Thoracic aorta (tissue), 2 donors: ENCODE measurements at places on chromosomes 3 and 15. TPM values are rescaled to one million over a fixed set of nuclear protein-coding genes. Genes with fewer than 3 reads are reported as not detected.

Gene SYNM
- 60.9 TPM for total RNA-seq

DNA sequence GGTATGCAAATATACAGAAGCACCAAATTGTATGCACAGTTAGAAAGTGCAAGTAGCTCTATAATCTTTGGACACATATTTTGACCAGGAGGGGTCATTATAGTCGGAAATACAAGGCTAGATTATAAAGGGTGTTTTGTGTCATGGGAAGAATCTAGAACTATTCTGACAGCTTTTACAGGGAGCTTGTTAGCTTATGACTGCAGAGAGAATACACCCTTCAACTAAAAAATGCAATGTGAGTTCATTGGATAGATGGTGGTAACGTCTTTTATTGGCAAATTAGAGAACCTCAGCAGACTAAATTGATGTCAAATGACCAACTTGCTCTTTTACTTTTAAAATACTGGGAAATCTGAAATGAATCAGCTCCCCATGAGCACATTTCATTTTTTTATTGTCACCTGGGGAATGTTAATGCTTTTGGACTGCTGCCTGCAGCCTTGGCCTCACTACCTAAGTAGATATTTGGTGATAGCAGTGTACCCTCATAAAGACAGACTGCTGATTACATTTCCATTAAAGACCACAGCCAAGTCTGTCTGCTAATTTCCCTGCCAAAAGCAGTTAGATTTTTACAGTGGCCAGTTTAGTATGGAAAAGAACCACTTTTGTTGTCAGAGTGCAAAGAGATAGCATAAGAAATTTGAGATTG, 515.9 kb upstream of the DPPA4 start:
- no peak for DNase-seq
- no peak overlapping the region for H3K4me3 ChIP-seq
- no peaks in the 10 kb centered on the region for H3K4me1 ChIP-seq
- H3K27me3 ChIP-seq, result no peaks in the 10 kb centered on the region
- H3K27ac ChIP-seq, result no peak overlapping the region

DNA sequence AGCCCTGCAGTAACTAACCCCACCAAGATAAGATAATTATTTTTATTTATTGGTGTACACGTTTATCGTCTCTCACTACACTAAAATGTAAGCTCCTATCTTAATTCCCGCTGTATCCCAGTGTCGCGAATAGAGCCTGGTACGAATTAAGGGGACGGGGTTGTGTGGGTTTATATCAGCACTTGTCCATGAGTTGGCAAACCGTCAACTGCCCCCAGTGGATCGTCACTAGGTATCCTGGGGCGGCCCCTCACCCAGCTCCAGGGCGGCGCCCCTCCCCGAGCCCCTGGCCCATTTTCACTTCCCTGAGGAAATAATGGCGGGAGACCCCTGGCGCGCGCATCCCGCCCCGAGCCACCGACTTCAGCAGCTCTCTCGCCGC, 465 bp downstream of the RUVBL1 start:
- H3K36me3 ChIP-seq, result no peaks in the 10 kb centered on the region
- no peak for DNase-seq
- no peaks in the 10 kb centered on the region for H3K27me3 ChIP-seq
- H3K4me1 ChIP-seq, result peaks cover 11% of the 10 kb centered on the region
- peak overlapping the region; percentile 74 for H3K4me3 ChIP-seq

DNA sequence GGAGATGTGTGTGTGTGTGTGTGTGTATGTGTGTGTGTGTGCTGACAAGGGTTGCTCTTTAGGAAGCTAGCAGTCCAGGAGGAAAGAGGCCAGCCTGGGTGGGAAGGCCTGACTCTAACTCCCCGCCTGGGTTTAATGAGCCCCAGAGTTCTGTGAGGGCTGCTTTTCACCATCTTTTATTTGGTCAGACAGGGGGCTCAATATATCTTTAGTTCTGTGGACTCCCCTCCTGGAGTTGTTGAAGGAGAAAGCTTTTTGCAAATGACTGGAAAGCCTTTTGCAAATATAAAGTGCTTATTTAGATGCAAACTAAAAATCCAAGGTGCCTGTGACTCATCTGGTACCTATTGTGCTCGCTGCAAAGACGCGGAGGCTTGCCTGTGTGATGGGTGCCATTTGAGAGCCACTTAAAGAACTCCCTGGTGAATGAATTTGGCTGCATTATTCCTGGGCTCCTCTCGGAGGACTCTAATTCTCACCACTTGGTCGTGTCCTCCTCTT, 24.5 kb downstream of the DRD3 start:
- no peak for DNase-seq
- H3K36me3 ChIP-seq, result no peaks in the 10 kb centered on the region
- no peaks in the 10 kb centered on the region for H3K4me1 ChIP-seq
- H3K4me3 ChIP-seq, result no peak overlapping the region
- H3K27me3 ChIP-seq, result no peaks in the 10 kb centered on the region

DNA sequence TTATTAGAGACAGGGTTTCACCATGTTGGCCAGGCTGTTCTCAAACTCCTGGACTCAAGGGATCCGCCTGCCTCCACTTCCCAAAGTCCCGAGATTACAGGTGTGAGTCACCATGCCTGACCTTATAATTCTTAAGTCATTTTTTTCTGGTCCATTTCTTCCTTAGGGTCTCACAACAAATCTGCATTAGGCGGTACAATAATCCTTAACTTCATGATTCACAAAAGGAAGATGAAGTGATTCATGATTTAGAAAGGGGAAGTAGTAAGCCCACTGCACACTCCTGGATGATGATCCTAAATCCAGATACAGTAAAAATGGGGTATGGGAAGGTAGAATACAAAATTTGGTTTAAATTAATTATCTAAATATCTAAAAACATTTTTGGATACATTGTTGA, 45.0 kb upstream of the TKT start:
- H3K4me1 ChIP-seq, result peaks cover 12% of the 10 kb centered on the region
- peaks cover 15% of the 10 kb centered on the region for H3K36me3 ChIP-seq
- no peaks in the 10 kb centered on the region for H3K27me3 ChIP-seq
- no peak overlapping the region for H3K27ac ChIP-seq

DNA sequence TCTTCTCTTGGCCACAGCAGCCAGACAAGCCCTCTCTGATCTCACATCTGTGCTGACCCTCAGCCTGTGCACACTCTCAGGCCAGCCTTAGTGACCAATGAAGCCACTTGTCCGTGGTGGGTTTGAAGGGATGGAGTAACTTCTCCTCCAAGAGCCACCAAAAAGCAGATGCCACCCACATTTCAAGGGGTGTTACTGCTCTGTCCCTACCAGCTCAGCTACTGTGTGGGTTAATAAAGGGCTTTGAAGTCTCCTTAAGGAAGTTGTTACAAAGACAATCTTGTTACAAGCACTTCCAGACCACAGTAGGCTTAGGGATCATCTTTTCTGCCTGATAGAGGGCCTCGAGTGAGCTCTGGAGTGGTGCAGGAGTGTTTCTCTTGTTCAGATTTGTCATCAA, 3.3 kb upstream of the CA12 start:
- no peaks in the 10 kb centered on the region for H3K27me3 ChIP-seq
- H3K4me1 ChIP-seq, result peaks cover 2% of the 10 kb centered on the region
- no peak for DNase-seq
- no peaks in the 10 kb centered on the region for H3K36me3 ChIP-seq

DNA sequence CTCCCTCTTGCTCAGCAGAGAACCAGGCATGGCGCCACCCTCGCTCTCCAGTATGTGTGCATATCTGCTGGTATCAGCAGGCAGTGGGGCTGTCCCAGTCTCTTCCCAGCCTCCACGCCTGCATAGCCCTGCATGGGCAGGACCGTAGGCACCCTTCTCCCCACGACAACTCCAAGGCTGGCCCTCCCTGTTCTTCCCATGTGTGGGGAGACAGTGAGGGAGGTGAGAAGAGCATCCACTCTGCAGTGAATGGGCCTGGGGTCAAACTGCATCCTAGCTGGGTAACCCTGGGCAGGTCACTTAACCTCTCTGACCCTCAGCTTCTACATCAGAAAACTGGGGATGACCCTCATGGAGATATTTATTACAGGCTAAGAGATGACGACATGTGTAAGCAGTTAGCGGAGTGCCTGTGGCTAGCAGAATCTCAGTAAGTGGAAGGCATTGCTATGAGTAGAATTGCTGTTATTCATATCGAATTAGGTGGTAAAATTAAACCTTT, 13.3 kb upstream of the SSUH2 start:
- H3K27me3 ChIP-seq, result no peaks in the 10 kb centered on the region
- H3K4me3 ChIP-seq, result peak overlapping the region; percentile 24

Gene PAK6
- total RNA-seq, result 0.78 TPM

DNA sequence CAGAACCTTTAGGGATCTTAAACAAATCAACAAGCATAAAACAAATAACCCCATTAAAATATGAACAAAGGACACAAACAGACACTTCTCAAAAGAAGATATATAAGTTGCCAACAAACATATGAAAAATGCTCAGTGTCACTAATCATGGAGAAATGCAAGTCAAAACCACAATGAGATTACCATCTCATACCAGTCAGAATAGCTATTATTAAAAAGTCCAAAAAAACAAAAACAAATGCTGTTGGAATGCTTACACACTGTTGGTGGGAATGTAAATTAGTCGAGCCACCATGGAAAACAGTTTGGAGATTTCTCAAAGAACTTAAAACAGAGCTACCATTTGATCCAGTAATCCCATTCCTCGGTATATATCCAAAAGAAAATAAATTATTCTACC, 423.6 kb downstream of the OTOL1 start:
- peaks cover 1% of the 10 kb centered on the region for H3K4me1 ChIP-seq
- DNase-seq, result no peak
- H3K36me3 ChIP-seq, result no peaks in the 10 kb centered on the region

DNA sequence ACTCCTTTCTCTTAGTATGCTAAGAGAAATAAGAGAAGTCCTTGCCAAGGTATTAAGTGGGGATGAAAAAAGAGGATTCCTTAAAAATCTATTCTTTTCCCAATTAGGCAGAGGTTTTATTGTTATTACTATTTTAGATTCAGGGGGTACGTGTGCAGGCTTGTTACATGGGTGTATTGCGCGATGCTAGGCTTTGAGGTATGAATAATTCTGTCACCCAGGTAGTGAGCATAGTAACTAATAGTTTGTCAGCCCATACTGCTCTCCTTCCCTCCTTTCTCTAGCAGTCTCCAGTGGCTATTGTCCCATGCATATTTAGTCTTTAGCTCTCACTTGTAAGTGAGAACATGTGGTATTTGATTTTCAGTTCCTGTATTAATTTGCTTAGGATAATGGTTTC, 83.9 kb downstream of the LEKR1 start:
- DNase-seq, result no peak
- H3K36me3 ChIP-seq, result no peaks in the 10 kb centered on the region
- H3K4me3 ChIP-seq, result no peak overlapping the region
- H3K27me3 ChIP-seq, result no peaks in the 10 kb centered on the region

Gene CCR4
- total RNA-seq, result not detected

DNA sequence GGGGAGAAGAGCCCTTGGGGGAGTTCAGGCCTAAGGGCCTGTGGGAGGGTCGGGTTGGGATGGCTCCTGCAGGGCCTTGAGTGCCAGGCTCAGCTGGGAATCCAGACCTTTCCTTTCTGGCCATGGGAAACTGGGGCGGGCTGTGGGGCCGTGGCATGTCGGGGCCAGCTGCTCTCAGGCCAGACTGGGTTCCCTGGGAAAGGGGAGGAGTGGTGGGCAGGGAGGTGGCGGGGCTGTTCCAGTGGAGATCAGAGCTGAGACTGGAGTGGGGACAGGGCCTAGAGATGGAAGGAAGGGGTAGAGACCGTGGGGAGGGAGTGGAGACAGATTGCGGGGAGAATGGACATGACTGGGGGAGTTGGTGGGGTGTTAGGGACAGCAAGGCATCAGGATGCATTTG, 20.3 kb downstream of the FBLN2 start:
- no peak overlapping the region for H3K4me3 ChIP-seq
- H3K4me1 ChIP-seq, result no peaks in the 10 kb centered on the region
- H3K27ac ChIP-seq, result no peak overlapping the region
- DNase-seq, result no peak
- no peaks in the 10 kb centered on the region for H3K36me3 ChIP-seq

Gene FANCD2OS
- total RNA-seq, result not detected

- H3K4me1 ChIP-seq, result no peaks in the 10 kb centered on the region
- H3K36me3 ChIP-seq, result no peaks in the 10 kb centered on the region
- H3K4me3 ChIP-seq, result no peak overlapping the region
Measured at GRCh38 chr3:191493336-191493735, 32.4 kb downstream of the PYDC2 start.

DNA sequence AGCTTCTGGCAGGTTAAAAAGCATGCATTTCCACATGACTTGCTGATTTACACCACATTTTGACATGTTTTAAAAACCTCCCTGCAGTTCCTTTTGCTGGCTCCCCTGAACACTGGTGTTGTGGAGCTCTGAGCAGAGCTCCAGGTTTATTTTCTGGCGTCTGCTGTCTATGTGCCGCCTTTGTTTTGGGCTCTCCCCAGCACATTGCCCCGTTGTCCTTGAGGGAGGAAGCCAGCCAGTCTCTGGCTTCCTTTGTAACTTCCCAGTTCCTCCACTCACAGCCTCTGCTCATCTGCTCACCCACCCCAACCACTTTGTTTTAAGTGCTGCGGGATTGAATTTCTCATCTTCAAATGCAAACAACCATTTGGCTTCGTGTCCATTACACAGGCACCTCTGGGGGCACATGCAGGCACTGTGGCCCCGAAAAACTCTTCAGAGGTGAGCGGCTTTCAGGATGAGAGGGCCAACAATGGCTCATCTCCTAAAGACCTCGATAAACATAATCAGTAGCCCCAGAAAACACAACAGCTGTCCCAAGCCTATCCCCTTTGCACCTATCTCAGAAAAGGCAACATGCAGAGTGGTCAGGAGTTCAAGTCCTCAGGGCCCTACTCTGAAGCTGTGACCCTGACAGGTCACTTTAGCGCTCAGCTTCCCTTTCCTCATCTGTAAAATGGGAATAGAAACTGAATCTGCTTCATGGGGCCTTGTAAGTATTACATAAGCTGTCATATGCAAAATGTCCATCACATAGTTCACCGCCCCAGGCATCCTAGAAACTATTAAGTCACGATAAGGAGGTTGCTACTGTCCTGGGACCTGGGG, 1.3 kb upstream of the MEF2A start:
- no peak for DNase-seq
- no peaks in the 10 kb centered on the region for H3K27me3 ChIP-seq
- no peaks in the 10 kb centered on the region for H3K36me3 ChIP-seq
- H3K27ac ChIP-seq, result peak overlapping the region; percentile 94

Gene GOLGA8M
- not detected for total RNA-seq

GRCh38 chr15:28981921-28982320, 96.1 kb downstream of the APBA2 start:
- no peak overlapping the region for H3K27ac ChIP-seq
- no peak for DNase-seq
- no peaks in the 10 kb centered on the region for H3K27me3 ChIP-seq
- H3K4me1 ChIP-seq, result no peaks in the 10 kb centered on the region
- no peaks in the 10 kb centered on the region for H3K36me3 ChIP-seq

- H3K4me1 ChIP-seq, result peaks cover 56% of the 10 kb centered on the region
- no peak for DNase-seq
- H3K4me3 ChIP-seq, result no peak overlapping the region
- H3K27me3 ChIP-seq, result no peaks in the 10 kb centered on the region
- peak overlapping the region; percentile 57 for H3K27ac ChIP-seq
Measured at GRCh38 chr3:149527531-149528339, 53.2 kb downstream of the TM4SF4 start.

Gene AMOTL2
- 62.4 TPM for total RNA-seq
